NCI-H2081 (cell line): ENCODE measurements at places on chromosomes 16 and 17.

DNA sequence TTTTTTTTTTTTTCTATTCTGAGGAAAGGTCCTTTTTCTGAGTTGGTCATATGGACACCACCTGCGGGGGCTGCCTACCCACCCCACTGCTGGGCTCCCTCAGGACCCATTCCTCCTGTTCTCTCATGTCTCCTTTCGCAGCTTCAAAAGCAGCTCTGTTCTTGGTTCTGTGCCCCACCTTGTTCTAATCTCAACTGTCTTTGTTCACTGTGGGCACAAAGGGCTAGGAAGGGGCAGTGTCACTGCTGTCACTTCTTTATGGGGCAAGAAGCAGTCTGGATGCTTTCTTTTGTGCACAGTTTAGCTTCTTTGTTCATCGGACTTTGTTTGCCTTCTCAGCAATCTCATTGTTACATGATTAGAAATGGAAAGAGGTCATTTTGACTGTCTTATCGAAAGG is 7.1 kb downstream of the GOSR2 start:
- no peak for DNase-seq

GRCh38 chr16:78773706-78774105 is 674.3 kb downstream of the WWOX start:
- no peak for DNase-seq

DNA sequence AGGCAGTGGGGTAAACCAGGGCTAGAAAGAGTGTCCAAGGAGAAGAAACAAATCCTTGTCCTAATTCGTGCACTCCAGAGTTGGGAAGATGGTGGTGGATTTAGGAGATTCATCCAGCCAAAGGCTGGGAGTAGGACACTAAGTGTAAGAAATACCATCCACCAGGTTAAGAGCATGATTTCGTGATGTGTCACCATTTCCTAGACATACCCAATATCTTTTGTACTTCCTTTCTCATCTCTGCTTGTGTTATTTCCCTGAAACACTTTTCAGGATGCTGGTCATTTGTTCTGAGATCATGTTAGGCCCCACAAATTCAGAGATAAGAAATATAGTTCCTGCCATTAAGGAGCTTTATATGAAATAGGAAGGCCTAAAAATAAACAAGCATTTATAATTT is 106.3 kb upstream of the HLF start:
- DNase-seq: no peak

- no peak for DNase-seq
These were observed 47.4 kb downstream of the PLXDC1 start for GRCh38 chr17:39104046-39104445.

DNA sequence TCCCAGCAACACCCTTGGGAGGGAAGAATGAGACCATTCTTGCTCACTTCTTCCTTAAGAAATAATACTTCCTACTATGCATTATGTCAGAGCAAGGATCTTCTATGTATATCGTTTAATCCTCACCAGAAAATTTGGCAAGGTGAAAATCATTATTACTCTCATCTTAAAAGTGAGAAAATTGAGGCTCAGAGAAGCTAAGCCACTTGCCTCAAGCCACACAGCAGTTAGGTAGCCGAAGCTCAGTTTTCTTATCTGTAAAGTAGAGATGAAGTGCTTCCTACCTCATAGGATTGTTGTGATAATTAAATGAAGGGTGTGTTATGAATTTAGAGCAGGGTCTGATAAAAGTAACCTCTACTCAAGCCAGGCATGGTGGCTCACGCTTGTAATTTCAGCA is 368.9 kb upstream of the ASIC2 start:
- DNase-seq: no peak
